Cortex of kidney (tissue), 1 donor: ENCODE measurements at places on chromosomes 7 and 10.

DNA sequence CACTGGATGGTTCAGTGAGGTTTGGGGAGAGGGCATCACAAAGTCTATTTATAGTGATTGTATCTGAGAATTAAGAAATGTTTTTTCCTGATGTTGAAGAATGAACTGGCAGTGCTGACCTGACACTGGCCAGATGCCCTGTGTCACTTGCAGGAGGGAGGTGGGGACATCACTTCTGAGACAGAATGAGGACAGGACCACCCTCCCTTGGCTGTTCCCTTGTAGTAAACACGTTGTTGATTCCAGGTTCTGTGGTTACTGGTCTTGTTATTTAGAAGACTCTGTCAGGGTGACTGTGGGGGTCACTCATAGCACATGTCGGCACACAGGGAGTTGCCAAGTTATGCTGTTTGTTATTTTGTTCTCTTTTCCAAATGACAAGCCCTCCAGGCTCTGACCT is 126.4 kb downstream of the ADCY1 start:
- DNase-seq, result no peak

DNA sequence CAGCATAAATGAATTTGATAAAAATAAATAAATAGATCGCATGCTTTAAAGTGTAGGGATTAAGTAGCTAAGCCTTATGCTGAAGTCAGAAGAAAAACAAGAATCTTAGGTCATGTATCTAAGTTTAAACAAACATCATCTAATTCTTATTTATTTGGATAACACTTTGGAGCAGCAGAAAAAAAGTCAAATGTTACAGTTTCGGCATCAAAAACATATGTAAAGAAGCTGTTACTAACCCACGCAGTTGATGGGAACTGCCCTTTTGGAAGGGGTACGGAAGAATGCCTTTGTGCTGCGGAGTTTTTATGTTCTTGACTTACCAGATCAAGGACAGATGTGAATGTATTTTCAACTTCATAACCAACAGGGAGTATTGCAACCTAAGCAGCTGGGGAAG is 37.3 kb upstream of the HABP2 start:
- no peak for DNase-seq

GRCh38 chr7:122750389-122750788 is 47.7 kb upstream of the RNF148 start:
- no peak for DNase-seq

DNA sequence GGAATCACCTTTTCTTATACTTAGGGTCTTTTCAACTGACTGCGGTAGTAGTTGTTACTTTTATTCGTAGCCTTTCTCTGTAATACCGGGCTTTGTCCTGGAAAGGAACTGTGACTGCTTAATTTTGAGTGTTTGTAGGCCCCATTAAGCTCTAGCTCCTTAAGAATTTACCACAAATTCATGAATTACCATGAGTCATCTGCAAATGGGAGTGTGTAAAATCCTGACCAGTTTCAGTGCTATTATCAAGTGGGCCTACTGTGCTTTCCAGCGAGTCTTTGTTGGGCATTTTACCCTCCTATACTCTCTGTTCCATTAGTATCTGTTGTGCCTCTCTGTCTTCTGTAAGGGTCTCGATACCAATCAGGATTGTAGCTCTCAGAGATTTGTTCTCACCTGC is 49.7 kb downstream of the ZMYND11 start:
- DNase-seq, result no peak

- DNase-seq, result no peak
These were observed 26.2 kb upstream of the TRIM24 start for GRCh38 chr7:138433583-138434443.

DNA sequence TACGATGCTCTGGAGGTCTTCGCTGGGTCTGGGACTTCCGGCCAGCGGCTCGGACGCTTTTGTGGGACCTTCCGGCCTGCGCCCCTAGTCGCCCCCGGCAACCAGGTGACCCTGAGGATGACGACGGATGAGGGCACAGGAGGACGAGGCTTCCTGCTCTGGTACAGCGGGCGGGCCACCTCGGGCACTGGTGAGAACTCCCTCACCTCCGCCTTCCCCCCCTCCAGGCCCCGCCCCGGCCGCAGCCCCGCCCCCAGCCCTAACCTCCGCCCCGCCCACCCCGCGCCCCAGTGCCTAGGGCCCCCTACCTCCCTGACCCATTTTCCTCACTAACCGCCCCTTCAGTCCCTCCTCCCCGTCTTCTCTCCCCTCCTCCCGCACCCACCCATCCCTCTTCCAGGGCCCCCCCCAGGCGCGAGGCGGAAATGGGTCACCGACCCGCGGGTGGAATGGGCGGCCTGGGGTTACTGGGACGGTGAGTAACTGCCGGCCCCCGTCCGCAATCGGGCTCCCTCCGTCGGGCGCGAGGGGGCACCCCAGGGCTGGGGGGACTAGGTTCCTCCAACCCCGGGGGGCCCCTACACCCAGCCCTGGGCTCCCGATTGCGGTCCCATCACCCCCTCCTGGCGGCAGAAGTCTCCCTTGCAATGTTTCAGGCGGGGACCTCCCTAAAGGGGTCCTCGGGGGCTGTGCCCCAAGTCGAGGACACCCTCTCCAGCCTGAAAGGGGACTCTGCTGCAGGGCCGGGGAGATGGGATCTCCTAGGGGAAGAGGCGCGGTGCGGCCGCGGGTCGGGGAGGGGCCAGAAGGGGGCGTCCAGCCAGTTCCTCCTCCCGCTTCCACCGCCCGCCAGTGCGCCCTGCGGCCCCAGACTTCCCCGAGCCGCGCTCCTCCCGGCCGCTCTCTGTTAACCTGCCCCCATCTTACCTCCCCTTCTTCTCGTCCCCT is 2.1 kb downstream of the PCOLCE start:
- no peak for DNase-seq

- DNase-seq, result no peak
These were observed 14.4 kb upstream of the RBM20 start for GRCh38 chr10:110629680-110630191.

- no peak for DNase-seq
These were observed 167.3 kb upstream of the SLC13A1 start for GRCh38 chr7:123367031-123367430.

DNA sequence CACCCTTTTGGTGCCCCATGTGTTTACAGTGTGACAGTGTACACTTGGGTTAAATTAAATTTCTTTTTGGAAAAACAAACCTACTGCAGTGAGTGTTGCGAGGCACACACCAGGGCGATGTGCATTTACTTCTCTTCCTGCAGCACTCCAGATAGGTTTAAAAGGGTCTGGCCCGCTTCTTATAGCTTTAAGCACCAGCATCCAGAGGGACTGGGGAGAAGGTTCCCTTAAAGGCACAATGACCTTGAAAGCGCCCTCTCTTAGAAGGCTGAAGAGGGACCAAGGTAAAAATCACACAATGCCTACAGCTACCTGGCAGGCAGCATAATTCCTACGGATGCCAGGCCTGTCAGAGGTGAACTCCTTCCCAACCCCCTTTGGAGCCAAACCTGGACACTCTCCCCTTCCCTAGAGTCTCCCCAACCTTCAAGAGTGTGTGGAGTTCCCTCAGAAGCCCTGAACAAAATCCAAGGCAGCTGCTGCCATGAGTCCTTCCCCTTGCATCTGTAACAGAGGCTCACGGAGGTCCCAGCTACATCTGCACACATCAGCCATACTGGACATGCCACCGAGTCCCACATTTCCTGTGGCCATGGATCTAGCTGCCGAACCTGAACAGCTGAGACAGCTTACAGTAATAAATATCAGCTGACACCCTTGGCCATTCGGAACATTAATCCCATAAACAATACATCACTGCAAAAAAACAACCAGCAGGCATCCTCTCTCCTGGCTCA is 33.2 kb downstream of the TRIM8 start:
- no peak for DNase-seq

DNA sequence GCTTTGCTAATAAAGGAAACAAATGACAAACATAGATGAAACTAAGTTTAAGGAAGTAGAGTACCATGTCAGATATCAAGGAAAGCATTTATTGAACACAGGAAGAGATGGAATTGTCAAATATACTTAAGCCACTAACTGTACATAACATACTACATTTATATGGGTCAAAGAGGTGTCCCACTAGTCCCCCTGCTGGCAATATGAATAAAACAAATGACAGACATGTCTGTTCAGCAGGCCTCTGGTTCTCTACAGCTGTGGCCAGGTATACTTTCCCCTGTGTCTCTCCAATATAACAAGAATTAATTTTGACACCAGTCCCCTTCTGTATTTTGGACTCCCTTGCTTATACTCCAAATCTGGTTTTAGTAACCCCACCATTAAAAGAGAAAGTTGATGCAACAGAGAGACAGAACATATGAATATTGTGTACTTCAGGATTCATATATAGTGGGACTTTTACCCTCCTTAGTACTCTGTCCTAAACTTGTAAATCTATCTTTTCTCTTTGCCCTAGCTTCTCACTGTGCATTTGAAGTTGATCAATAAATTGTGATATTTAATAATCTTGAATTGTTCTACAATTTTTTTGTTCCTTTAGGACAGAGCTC is 42.9 kb downstream of the CD36 start:
- no peak for DNase-seq

GRCh38 chr10:80537086-80537735 is 491 bp upstream of the SH2D4B start:
- no peak for DNase-seq

DNA sequence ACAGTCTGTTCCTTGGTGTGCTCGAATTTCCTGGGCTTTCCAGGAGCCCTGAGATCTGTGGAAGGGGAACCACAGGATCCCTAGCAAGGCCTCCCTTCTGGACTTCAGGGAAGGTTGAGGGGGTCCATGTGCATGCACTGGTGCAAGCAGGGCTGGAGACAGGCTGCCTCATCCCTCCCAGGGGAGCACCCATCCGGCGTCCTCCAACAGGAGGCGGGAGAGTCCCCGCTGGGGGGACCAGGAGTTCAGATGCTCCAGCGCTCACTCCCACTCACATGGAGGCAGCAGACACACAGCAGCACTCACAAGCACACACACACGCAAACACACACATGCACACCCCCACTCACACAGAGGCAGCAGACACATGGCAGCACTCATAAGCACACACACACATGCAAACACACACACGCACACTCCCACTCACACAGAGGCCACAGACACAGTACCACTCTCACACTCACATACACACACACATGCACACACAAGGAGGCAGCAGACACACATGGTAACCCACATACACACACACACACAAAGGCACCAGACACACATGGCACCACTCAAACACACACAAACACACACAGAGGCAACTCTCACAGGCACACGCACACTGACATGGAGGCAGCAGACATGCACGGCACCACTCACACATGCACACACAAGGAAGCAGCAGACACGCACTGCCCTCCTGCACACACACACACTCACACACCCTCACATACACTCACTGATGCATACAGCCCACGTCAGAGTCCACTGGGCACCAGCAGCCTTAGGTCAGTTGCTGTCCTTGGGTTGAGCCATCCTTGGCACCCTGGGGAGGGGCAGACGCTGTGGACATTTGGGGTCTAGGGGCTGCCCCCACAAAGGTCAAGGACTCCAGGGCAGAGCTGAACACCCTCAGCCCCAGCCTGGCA is 247.0 kb upstream of the PPP2R2D start:
- DNase-seq, result no peak

GRCh38 chr10:7667262-7668141 is 736 bp upstream of the ITIH5 start:
- no peak for DNase-seq

DNA sequence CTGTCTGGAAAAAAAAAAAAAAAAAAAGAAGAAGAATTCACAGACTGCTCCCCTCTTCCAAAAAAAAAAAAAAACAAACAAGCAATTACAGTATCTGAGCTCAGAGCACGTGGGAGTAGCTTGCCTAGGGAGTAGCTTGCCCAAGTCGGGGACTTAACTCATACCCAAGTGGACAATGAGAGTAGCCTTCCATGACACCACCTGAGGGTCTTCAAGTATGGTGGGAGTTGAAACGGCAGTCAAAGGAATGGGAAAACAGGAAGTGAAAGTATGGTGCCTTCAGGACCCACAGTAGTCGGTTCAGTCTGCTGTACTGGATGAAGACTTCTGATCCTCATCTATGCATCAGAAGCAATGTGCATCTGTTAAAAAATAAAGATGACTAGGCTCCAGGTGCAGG is 10.6 kb downstream of the VOPP1 start:
- no peak for DNase-seq

DNA sequence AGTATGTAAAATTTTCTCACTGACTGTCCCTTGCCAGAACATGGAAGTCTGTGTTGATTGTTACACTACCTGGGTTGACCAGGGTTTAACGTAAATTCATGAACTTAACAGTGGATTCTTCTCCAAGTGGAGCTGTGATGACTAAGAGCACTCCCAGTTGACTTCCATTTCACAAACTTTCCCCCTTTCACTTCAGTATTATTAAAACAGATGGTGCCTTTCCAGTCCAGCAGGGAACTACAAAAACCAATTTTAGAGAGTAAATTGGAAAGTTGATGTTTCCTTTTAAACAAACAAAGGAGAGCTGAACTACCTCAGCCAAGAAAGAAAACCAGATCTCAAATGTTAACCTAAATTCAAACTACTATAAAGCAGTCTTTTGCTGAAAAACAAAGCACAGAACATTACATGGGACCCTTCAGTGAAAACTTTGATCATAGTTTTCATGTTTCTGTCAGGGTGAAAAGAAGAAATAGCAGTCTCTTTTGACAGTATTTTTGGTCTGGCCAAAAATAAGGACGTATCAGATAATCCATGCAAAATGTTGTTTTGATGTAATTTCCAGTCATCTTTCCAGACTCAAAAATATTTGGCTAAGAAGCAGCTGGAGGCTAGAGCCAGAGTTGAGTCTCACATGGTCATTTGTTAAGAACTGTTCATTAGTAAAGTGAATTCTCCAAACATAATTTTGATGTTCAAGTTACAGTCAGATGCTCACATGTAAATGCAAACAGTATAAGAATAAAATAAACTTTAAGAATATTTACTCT is 479.9 kb upstream of the AKR1E2 start:
- DNase-seq, result no peak

- no peak for DNase-seq
These were observed 10.3 kb upstream of the HSPB1 start for GRCh38 chr7:76292213-76292573.

DNA sequence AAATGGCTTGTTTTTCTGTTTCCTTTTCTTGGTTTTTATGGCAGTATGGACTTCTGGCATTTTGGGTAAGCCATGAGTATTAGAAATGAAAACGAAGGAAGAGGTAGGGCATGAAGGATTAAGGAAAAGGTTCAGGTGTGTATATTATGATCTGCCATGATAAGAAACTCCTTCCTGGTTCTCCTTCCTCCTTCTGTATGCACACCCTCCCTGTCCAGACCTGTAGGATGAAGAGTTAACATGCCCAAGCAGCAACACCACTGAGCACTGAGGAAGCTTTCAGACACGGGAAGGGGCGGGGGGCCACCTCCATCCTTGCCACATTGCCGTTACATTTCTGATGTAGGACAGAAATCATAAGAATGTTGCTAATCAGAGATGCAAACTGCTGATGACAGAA is 361.0 kb upstream of the ZMIZ1 start:
- no peak for DNase-seq

- no peak for DNase-seq
These were observed 36.4 kb downstream of the CPVL start for GRCh38 chr7:29109899-29110298.

DNA sequence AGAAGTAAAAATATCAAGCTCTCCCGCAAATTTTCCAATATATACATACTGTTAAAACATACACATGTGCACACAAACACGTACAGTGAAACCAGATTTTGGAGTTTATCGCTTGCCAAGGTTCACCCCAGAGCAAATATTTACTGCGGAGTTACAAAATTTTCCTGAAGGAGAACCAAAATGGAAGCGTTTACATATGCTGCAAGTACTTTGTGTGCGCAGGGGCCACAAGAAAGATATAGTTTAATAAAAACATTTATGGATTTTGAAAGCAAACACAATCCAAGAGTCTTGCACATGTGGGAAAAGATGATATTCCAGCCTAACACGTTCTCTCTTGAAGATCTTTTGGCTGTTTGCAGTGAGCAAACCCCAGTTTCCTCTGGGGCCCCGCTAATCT is 301.3 kb upstream of the NFE2L3 start:
- no peak for DNase-seq
